Activated CD8-positive, alpha-beta memory T cell treated with anti-CD3 and anti-CD28 coated beads for 1 hour (primary cell): ENCODE measurements at places on chromosomes 3 and 15.
A peak's percentile ranks its signal among the peaks of the same experiment; 100 is the strongest.

DNA sequence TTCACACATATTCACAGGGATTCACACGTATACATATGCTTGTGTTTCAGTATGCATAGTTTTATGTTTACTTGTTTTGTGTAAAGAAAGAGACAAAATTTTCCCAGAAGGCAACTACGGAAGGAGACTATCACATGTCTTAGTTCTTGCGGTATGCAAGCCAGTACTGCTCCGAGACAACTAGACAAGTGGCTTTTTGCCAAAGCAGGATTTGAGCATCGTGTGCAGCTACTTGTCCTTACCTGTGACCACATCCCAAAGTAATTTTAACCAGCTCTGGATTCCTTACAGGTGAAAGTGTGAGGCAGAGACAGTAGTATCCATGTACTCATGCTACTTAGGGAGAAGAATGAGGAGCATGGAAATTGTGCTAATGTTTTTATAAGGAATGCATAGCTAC, 591.4 kb upstream of the NR2F2 start:
- DNase-seq = no peak

DNA sequence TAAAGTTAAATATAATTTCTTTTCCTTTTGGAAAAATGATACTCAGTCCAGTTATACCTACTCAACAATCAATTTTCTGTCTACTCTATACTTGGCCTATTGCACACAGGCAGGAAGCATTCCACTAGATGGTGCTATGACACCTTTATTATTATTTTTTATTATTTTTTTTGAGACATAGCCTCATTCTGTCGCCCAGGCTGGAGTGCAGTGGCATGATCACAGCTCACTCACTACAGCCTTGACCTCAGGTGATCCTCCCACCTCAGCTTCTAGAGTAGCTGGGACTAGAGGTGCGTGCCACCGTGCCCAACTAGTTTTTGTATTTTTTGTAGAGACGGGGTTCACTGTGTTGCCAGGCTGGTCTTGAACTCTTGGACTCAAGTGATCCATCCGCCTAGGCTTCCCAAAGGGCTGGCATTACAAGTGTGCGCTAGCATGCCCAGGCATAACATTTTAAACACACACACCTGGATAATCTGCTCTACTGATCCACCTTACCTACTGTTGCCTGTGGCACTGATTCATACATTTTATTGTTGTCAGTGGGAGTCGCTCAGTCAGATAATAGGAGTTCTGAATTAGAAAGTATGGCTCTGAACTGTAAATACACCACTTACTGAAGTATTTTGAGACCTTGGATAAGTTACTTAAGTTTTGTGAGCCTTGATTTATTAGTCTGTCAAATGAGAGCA, 56.2 kb downstream of the EIF3J start:
- no peak for DNase-seq

DNA sequence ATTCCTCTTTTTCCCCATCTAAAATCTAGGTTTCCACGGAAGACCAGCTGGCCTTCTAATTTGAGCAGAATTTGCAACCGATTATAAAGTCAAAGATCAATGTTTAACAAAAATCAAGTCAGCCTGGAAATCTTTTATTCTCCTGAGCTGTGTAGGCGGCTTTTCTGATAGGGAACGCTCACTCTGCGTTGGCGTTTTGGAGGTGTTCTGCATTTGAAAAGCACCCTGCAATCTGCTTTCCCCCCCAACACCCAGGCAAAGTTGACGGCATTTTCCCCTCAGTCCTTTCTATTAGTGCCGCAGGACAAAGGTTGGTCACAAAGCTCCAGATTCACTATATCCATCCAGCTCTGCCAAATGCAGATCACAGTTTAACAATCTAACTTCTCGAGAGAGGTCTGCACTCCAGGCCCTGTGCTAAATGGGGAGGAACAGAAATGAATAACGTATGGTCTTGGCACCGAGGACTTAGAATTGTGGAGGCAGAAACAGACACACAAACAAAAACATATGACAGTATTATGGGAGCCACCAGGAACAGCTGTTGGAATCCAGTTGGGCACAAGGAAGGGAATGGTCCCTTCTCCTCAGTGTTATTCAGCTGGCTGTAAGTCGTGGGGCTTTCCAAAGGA, 50.4 kb upstream of the LARS2 start:
- DNase-seq = no peak

GRCh38 chr15:91953432-91953831, 99.9 kb downstream of the SLCO3A1 start:
- no peak for DNase-seq

GRCh38 chr3:99167071-99167470, 265.6 kb upstream of the DCBLD2 start:
- DNase-seq = no peak

- DNase-seq = no peak
These were observed 1010.1 kb downstream of the ROBO1 start for GRCh38 chr3:78757731-78758130.

GRCh38 chr3:41404582-41404981, 205.3 kb downstream of the CTNNB1 start:
- no peak for DNase-seq

- no peak for DNase-seq
These were observed 97.8 kb upstream of the AKAP13 start for GRCh38 chr15:85282504-85283115.

DNA sequence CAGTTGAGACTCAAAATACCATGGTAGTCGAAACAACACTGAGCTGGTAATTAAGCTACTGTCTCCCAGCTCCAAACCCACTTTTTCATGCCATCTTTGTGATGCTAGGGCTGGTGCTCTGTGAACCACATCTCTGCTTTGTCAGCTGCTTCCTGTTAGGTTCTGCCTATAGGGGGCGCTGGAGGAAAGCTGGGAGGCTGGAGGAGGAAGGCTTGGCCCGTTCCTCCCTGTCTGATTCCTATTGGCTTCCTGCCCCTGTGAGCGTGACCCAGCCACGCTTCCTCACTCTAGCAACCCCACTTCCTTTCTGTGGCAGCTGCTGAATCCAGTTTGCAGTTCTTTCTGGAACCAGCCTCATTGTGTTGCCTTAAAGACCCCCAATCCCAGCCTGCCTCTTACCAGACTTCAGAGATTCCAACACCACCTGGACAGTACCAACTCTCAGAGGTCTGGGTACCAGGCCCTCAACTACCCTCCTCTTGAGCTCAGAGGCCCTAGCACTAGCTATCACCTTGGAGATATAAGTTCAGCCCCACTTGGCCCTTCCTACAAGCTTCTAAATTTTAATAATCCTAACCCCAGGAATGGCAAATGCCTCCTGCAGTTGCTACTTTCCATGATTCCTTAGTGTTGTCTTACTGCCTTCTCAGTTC, 120.9 kb downstream of the ERC2 start:
- no peak for DNase-seq

DNA sequence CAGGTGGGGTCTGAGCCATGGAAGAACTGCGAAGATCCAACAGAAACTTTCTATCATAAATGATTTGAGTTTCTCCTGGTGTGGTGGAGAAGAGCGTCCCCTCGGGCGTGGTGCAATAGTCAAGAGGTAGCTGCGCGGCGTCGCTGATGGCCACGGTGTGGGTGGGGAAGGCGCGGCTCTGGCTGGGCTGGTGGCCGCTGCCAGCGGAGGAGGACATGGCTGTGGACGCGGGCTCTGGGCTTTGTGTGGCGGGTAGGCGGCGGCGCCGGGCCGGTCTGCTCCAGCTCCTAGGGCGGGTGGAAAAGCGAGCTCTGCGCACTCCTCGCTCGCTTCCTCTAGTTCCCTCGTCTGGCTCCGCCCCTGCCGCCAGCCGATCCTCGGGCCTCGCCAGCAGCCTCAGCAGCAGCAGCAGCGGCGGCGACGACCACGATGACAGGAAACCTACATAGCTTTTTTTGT, 5.9 kb downstream of the STARD9 start:
- DNase-seq = peak; percentile 52

DNA sequence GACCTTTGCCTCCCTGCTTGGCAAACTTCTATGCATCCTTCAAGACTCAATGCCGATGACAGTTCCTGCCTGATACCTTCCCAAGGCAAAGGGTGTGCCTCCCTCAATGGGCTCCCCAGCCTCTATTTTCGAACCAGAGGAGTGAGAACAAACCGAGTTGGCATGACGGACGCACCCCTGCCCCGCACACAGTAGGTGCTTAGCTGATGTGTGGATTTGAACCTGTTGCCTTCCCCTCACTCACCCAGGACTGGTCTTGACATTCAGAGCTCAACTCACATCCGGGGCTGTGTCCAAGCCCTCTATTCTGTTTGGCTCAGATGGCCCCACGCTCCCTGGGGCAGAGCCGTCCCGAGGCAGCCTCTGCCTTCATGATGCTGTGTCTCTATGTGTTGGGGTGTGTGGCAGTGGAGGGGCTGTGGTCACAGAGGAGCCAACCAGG, 52.2 kb upstream of the SLC6A11 start:
- no peak for DNase-seq

GRCh38 chr3:22103423-22103822, 352.4 kb upstream of the ZNF385D start:
- DNase-seq = no peak

DNA sequence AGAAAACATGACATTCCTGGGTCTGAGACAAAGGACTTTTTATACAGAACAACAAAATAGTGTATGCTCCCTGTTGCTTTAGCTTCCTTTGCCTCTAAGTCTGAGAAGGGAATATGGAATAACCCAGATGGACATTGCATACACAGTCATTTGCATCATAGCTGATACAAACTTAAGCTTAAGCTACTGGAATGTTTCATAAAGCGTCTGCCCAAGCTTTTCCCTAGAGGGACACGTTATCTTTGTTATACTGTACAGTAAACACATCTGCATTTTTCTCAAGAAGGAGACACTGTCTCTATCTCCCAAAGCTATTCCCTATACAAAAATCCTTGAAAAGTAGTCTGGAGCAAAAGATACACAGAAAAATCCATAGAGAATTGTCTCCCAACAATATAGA, 775.0 kb downstream of the DIPK2A start:
- DNase-seq = no peak

GRCh38 chr3:154184582-154184981, 63.4 kb downstream of the ARHGEF26 start:
- DNase-seq = no peak

DNA sequence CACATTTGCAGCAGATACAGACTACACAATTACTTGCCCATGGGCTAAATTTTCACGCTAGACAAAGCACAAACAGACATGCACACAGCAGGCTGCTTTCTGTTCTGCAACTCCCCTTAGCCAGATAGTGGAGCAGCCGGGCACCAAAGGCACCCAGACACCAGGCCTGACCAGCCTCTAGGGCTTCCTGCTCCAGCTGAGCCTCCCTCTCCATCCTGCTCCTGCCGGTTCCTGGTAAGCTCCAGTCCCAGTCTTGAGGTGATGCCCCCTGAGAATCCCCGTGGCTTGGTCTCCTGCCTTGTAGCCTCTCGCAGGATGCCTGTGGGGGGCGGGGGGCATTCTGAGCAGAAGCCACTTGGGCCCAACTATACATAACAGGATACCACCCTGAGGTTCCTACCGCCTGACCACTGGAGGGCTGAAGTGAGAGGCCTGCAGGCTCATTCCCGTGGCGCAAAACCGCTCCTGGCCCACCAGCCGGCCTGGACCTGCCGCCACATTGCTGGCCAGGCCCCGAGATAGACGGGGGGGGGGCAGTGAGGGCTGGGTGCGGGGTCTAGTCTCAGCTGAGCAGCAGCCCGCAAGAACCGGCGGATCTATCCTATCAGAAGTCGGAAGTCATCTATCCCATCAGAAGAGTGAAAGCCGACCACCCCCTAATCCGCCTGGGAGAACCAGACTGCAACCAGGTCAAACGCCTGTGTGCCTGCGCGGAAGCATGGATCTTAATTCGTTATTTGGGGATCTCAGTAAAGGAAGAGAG, 3.9 kb downstream of the FOXL2 start:
- no peak for DNase-seq

DNA sequence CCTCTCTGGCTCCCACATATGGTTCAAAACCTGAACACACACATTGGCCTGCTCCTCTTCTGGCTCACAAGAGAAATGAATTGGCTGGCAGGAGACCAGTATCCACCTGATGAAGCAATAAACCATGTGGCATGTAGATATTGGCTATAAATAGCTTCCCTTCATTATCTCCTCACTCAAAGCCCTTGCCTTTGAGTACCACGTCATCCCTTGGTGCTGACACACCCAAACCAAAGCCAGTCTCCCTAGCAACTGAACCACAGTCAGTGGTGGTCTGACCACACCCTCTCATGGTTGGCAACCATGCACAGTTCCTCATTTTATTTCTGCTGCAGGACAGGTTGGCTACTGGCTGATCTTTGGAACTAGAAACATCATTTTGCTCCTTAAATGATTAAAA, 98.8 kb downstream of the ZNF621 start:
- DNase-seq = no peak

GRCh38 chr3:181739628-181740027, 27.9 kb downstream of the SOX2 start:
- DNase-seq = no peak

- DNase-seq = no peak
These were observed 12.6 kb upstream of the GPX1 start for GRCh38 chr3:49370585-49371290.

GRCh38 chr3:177212278-177212610, 15.0 kb upstream of the TBL1XR1 start:
- no peak for DNase-seq

DNA sequence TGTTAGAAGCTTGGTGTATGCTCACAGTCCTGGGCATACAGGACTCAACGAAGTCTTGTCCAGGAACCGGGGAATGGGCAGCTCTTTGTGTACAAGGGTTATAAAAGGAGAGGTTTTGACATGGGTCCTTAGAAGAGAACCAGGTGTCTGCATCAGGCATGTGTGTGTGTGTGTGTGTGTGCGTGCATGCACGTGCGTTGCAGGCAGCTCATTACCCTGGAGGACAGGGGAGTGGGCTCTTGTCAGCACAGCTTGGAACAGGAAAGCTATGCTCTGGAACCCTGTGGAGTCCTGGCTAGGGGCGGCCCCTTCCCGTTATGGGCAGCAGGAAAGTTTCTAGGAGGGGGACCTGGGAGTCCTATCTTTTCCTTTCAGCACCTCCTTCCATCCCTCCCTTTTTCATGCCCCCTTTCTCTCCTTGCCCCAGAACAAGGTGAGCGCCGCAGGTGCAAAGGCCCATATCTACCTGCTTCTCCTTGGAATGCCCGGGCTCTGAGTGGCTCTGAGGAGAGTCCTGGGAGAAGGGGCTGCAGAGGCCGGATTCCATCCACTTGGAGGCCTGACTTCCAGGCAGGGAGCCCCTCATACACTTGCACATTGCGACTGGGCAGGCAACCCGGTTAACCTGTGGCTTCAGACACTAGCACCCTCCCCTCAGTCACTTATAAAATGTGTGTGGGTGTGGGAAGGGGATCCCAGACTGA, 33.9 kb upstream of the LCTL start:
- no peak for DNase-seq

DNA sequence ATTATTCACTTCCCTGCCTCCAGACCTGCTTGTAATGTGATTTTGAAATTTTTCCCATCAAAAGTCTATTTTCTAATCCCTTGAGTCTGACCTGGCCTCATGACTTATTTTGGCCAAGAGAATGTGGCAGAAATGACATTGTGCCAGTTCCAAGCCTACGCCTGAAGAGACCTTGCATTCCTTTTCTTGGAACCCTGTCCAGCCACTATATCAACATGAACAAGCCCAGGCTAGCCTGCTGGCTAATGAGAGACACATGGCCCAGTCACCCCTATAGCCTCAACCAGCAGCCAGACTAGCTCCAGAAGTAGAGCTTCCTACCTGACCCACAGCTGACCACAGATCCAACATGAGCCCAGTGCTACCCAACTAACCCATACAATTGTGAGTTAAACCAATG, 121.1 kb upstream of the ACP3 start:
- no peak for DNase-seq
